ENCODE measurements at places on chromosomes 4 and X.

DNA sequence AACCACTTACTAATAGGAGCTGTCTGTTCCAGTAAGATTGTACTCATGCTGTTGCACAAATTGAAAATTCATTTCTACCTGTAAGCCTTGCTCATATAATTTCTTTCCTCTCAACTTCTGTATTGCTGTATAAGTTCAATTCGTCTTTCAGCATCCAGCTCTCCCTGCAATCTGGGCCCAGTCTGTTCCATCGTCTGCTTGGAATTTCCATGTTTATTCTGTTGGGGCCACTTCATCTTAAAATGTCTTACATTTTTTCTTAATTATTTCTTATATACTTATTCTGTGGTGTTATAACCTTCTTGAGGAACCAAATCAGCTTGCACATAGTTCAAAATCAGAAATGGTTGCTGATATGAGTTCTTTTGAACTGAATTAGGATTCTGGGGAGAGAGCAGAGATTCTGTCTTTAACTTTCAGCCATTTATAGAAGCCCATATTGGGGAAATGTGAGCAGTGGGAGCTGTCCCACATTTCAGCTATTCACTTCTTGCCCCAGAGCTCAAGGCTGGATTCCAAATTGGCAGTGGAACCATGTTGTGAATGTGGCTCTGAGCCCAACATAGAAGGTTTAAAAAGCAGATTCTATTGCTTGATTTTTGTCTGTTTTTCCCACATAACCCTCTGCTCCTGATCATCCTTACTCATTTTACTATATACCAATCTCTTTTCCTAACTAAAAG, 291.9 kb downstream of the BMPR1B start:
- no peak for DNase-seq

- DNase-seq, result no peak
Observed at GRCh38 chr4:152095701-152096070, 334.9 kb upstream of the GATB start.

DNA sequence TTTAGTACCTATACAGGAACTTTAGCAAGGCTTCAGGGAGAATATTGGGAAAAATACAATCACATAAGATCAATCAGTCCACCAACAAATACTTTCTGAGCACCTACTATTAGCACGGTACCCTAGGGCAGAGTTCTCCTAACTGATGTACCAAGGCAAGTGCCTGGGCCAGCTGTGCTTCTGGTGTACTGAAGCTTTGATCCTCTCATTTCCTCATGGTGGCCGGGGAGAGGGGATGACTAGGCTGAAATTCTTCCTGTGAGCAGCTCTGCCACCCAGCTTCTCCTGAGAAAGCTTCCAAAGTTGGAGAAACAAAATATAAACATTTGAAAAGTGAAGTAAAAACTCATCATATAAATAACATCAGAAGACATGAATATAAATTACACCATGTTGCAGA, 49.3 kb upstream of the ATOH1 start:
- no peak for DNase-seq

DNA sequence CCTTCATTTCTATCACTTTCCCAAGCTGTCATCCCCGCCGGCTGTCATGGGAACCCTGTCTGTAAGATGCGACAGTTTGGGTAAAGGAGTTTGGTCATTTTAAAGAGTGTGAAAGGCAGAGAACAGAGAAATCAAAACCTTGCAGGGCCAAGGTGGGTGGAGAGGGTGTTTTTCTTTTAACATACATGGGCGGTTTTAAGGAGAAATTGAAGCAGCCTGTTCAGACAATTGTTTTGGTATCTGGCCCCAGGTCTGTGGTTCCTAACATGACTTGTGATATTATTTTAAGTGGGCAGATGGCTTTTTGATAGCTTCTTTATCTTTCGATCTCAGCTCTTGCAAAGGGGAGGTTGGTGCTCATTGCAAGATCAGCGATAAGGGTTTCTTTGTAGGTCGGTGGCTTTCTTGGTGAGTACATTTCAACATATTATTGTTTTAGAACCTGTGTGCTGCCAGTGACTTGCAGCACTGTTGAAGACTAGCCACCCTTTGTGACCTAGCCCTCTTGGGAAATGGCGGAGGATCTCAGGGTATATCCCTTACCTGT, 3.7 kb downstream of the PPP1R3F start:
- DNase-seq, result no peak

GRCh38 chr4:98363431-98363830, 102.2 kb downstream of the RAP1GDS1 start:
- DNase-seq, result no peak
